ENCODE measurements at places on chromosomes 11 and 22.
A peak's percentile ranks its signal among the peaks of the same experiment; 100 is the strongest.

DNA sequence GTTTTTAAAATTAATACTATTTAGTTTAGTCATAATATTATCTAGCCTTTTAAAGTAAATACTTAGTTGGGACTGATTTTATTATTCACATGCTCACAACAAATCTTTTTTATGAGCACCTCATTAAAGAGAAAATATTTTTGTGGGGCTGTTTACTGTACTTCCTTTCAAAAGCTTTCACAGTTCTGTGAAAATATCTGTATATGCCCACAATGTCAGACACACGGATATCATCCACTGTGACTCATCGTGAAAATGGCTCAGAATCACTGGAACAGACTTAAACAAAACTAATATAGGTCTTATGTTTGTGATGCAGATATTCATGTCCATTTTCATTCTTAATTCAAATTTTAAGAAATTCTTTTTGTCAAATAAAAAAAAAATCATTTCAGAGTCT lies 305.2 kb downstream of the RAB38 start:
- no peak for DNase-seq

DNA sequence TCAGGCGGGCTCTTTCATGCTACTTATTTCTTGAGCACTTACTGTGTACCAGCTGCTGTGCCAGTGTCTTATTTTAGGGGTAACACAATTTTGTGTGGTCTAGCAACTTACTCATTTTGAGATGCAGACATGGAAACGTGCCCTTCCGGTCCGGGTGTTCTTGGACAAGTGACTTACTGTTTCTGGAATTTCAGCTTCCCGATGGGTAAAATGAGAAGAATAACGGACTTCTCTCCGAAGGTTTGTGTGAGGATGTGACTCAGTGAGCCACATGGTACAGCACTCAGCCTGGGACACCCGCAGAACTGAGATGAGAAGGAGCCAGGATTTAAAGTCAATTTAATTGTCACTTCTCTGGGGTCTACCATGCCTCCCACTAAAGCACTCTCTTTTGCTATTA lies 114.5 kb upstream of the SYT13 start:
- DNase-seq, result peak; percentile 78

GRCh38 chr11:111918390-111919256 lies at the start of gene C11orf52:
TSS of gene C11orf52 (plus strand) at chr11:111918913. CDS start at chr11:111918973, 60 bp downstream.
- DNase-seq, result no peak

DNA sequence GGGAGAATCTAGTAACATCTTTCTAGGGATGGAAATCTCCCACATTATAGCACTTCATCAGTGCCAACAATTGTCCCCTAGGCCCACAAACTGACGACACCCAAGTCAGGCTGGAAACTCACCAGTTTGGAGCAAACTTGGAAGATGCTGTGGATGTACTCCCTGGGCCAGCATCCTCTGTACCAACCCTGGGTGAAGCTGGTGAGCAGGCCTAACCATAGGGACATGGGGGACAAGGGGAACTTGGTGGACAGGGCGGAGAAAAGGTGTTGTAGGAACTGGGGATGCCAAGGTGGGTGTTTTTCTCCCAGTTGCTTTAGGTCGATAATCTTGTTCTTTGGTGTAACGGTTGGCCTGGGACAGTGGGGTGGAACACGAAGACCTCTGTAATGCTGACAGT lies 42.2 kb downstream of the DRG1 start:
- no peak for DNase-seq

DNA sequence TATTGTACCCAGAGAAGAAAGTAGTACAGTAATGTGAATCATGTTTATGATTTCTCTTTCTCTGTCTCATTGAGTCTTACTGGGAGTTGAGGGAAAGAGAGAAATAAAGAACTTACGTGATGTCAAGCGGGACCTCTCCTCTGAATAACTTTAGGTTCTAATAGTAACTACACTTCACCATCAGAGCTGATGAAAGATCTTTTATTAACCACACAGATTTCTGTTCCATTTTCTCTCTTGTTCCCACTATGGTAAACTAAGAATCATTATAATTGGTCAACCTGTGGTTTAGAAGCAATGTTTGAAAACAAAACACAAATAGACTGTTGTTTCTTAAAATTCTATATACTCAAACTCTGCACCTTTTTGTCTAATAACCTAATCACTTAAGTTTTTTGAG lies 142.3 kb downstream of the ELP4 start:
- DNase-seq, result no peak

DNA sequence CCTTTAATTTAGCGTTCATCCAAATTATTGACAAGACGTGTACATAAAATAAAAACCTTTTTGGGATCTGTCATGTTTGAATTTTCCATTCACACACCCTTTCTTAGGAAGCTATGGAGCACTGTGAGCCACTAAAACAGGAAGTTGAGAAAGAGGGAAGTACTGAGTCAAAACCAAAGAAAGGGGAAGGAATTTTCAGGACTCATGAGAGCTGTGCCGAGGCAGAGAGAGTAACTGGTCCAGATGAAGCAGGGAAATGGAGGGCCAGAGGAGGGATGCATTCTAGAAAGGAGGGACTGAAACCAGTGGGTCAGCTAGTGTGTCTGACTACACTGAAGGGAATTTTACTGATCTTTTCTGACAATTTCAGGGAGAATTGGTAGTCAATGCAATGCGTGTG lies 24.9 kb downstream of the APLP2 start:
- no peak for DNase-seq

- DNase-seq, result no peak
Observed at GRCh38 chr11:105149477-105149876, 9.9 kb upstream of the CARD18 start.

DNA sequence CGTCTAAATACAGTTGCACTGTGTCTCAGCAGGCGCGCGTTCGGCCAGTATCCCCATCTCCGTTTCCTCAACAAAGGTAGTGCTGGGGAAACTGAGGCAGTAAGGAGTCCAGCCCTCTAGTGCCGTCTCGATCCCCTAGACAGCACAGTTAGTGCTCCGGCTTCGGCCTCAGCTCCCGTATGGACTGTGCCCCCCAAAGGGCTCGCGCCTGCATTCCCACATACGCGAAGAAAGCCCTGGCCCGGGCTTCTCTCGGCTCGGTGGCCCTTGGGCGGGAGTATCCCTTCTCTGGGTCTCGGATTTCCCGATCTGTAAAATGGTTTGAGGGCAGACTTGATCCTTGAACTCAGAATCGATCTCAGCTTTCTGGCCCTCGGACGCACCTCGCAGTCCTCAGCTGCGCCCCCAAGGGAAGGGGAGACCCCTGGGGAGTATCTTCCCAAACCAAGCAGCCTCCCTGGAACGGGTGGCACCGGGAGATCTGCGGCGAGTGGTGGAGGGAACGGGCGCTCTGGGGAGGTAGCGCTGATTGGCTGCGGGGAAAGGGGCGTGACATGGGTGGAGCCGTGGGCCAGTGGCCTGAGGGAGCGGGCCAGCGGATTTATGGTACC lies 759 bp upstream of the PEX16 start:
- peak; percentile 44 for DNase-seq

GRCh38 chr11:15280393-15280792 lies 165.7 kb downstream of the INSC start:
- DNase-seq, result no peak

DNA sequence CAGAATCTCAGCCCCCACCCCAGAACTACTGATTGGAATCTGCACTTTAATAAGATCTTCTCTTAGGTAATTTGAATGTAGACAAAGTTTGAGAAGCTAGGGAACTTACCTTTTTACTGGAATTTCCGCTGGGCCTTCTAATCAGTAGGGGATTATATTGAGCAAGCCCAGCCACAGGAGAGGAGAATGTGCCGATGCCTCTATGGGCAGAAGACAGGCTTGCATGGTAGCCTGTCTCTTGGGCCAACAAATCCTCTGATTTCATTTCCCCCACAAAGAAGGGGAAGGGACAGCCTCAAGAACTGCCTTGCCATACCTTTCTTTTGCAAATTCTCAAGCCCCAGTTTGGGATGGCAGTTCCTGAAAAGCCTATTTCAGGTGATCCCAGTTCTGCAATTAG lies 163.4 kb upstream of the BDNF start:
- DNase-seq, result no peak

GRCh38 chr22:42766860-42767259 lies 46.2 kb upstream of the A4GALT start:
- DNase-seq, result no peak

GRCh38 chr22:26364066-26365015 lies 64.7 kb upstream of the ASPHD2 start:
- DNase-seq, result peak; percentile 66

DNA sequence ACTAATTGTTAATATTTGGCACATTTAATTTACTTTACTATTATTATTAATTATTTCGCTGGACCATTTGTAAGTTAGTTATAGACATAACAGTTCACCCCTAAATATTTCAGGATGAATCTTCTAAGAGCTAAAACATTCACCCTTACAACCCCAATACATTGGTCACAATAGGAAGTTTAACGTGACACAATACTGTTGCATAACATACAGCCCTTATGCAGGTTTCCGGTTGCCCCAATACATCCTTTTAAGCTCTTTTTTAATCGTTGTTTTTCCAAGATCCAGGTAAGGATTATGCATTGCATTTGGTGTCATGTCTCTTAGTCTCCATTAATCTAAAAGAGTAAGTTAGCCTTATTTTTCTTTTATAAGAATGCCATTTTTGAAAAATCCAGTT lies 71.2 kb downstream of the HSD17B12 start:
- DNase-seq, result no peak

- peak; percentile 42 for DNase-seq
Observed at GRCh38 chr11:117039900-117040299, 58.3 kb downstream of the SIK3 start.

DNA sequence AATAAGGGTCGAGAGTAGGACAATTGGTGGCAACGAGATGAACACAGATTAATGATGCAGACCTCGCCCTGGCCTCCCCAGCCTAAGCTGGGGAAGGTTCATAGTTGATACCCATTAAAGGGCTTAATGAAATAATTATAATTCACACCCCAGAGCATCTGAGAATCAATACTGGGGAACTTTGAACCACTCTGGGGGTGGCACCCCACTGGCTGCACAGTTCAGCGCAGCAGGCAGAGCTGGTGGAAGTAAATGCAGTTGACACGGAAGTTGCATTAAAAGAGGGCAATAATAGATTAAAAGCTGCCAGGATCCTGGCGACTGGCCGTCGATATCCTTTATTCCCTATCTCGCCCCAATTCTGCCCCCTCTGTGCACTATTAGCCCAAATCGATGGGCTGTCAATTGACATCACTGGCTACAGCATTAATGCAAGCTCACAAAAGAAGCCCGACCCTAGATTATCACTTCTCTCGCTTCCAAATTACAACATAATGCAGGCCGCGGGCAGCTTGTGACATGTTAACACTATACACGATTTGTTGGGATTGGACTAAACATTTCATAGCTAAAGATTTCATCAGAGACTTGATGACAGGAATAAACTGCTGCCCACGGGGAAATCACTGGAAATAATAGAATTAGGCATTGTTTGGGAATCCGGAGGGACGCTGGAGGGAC lies 14.5 kb downstream of the HSPA8 start:
- no peak for DNase-seq

GRCh38 chr11:130888790-130889189 lies 27.5 kb downstream of the SNX19 start:
- DNase-seq, result no peak

GRCh38 chr11:2992997-2993325 lies 832 bp upstream of the NAP1L4 start:
- no peak for DNase-seq

DNA sequence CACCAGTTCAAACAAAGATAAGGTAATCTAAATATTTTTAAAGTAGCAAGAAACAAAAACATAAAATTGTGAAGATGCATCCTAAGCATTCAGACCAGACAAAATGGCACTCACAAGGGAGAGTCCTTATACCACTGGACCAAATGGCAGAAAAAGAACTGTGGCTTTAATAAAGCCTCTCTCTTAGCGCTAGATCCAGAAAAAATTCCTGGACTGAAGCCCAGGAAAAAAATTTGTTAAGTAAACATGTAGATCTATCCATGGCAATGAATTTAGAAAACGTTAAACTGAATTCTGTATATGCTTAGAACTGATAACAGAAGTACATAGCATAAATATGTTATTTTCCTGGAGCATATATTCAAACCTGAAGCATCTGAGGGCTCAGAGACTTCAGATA lies 11.8 kb upstream of the CD59 start:
- peak; percentile 42 for DNase-seq

DNA sequence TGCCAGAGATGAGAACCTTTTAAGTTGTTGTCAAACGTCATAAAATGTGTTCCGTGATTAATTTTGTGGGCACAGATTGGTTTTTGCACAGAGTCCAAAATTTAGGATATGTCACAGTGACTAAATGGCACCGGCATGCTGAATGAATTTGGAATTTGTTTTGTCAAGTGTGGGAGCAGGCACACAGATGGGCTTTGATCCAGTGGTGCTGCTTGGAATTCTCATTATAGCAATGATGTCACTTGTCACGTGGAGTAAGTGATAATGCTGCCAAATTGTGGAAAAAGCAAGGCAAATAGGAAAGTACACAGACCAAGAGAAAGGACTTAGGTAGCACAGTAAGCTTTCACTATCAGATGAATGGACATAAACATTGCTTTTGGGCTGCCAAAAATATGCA lies 8.0 kb upstream of the LIN7C start:
- DNase-seq, result peak; percentile 94

DNA sequence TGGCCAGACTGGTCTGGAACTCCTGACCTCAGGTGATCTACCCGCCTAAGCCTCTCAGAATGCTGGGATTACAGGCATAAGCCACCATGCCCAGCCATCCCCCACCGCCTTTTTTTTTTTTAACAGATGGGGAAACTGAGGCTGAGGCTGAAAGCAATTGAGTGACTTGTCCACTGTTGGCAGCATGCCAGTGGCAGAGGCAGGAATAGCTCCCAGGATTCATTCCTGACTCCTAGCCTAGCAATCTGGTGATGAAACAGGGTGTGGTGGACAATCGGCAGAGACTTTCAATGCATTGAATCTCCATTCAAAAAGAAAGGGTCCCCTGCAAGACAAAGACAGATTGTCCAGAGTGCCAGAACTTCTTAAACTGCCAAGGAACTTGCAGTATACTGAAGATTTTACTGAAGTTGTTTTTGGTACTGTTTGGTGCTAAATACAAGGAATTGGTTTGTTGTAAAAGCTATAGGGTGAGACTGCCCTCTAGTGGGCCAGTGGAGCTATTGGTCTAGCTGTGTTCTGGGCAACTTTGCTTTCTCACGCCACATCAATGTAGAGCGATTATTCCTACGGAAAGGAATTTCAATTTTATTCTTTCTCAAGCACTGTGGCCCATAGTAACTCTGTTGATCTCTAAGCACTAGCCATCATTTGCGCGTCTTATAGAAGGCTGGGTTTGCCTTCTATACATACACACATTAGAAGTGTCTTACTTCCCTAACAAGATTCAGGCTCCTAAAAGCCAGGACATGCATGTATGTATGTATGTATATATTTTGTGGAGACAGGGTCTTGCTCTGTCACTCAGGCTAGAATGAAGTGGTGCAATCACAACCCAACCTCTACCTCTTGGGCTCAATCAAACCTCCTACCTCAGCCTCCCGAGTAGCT lies 21.0 kb downstream of the C22orf31 start:
- peak; percentile 80 for DNase-seq

- DNase-seq, result no peak
Observed at GRCh38 chr11:21415606-21416005, 746.2 kb downstream of the NELL1 start.

GRCh38 chr11:67043572-67044349 lies 12.9 kb upstream of the RHOD start:
- no peak for DNase-seq
